A549 (cell line): ENCODE measurements at places on chromosomes 6 and 20. TPM values are rescaled to one million over a fixed set of nuclear protein-coding genes. Genes with fewer than 3 reads are reported as not detected.

Gene SYTL3
- 0.89 to 1.0 TPM (median 0.92 TPM) in 3 replicates for polyA plus RNA-seq

Gene LBP
- 0.62 to 1.3 TPM (median 1.0 TPM) in 3 replicates for polyA plus RNA-seq

Gene SCRT2
- polyA plus RNA-seq: not detected in 3 replicates

Gene OLIG3
- not detected in 3 replicates for polyA plus RNA-seq

Gene PCSK2
- not detected in 3 replicates for polyA plus RNA-seq

Gene DDX39B
- polyA plus RNA-seq: 434 to 464 TPM (median 441 TPM) in 3 replicates

Gene MATN4
- 0.05 to 0.08 TPM (median 0.05 TPM) in 3 replicates for polyA plus RNA-seq

Gene TCF21
- 0.04 to 0.17 TPM (median 0.12 TPM) in 3 replicates for polyA plus RNA-seq

Gene PROKR2
- not detected in 3 replicates for polyA plus RNA-seq

Gene ATP6V1G2
- 0.57 to 0.75 TPM (median 0.64 TPM) in 3 replicates for polyA plus RNA-seq

Gene ADGRF5
- polyA plus RNA-seq: not detected in 3 replicates

Gene TTK
- 18.8 to 21.2 TPM (median 21.0 TPM) in 3 replicates for polyA plus RNA-seq

Gene GPX6
- polyA plus RNA-seq: not detected in 3 replicates

Gene RNF114
- polyA plus RNA-seq: 43.1 to 47.0 TPM (median 44.0 TPM) in 3 replicates

Gene TUBB2B
- 15.7 to 19.0 TPM (median 18.0 TPM) in 3 replicates for polyA plus RNA-seq

Gene BPIFB1
- polyA plus RNA-seq: not detected in 3 replicates

Gene CST7
- polyA plus RNA-seq: not detected in 3 replicates

Gene BMP6
- 3.0 to 8.4 TPM (median 4.5 TPM) in 3 replicates for polyA plus RNA-seq

Gene MYCT1
- not detected in 3 replicates for polyA plus RNA-seq

Gene TREM2
- polyA plus RNA-seq: not detected in 3 replicates

Gene SLC24A3
- 0.03 to 0.04 TPM in 2 of 3 replicates, not detected in the other for polyA plus RNA-seq

Gene MOXD1
- polyA plus RNA-seq: 2.4 to 3.0 TPM (median 2.6 TPM) in 3 replicates

Gene OR2J3
- polyA plus RNA-seq: not detected in 3 replicates

Gene TMEM217
- polyA plus RNA-seq: 0.59 to 1.2 TPM (median 0.93 TPM) in 3 replicates

Gene EYS
- polyA plus RNA-seq: 0.03 to 0.05 TPM in 2 of 3 replicates, not detected in the other

Gene CEP43
- polyA plus RNA-seq: 12.1 to 13.8 TPM (median 12.9 TPM) in 3 replicates

Gene ULBP3
- polyA plus RNA-seq: 2.0 to 2.7 TPM (median 2.1 TPM) in 3 replicates

Gene AIG1
- 27.7 to 29.5 TPM (median 29.1 TPM) in 3 replicates for polyA plus RNA-seq

Gene DLK2
- polyA plus RNA-seq: 2.2 to 2.6 TPM (median 2.5 TPM) in 3 replicates

Gene MYLK4
- 0.14 to 0.16 TPM (median 0.14 TPM) in 3 replicates for polyA plus RNA-seq

Gene SMOC2
- polyA plus RNA-seq: not detected in 3 replicates

Gene PAX1
- not detected in 3 replicates for polyA plus RNA-seq

Gene SIRPG
- polyA plus RNA-seq: not detected in 3 replicates

Gene PRPF6
- 47.2 to 48.9 TPM (median 48.7 TPM) in 3 replicates for polyA plus RNA-seq

Gene ERMARD
- 7.7 to 9.2 TPM (median 8.5 TPM) in 3 replicates for polyA plus RNA-seq

Gene NRN1
- 0.35 to 0.50 TPM (median 0.38 TPM) in 3 replicates for polyA plus RNA-seq

Gene SLC17A3
- 3.8 to 5.3 TPM (median 4.4 TPM) in 3 replicates for polyA plus RNA-seq

Gene NKX2-2
- not detected in 3 replicates for polyA plus RNA-seq

Gene PABPC1L
- polyA plus RNA-seq: 35.1 to 45.4 TPM (median 37.1 TPM) in 3 replicates
